ENCODE measurements at places on chromosomes 7 and 10.

GRCh38 chr7:77346441-77346840, 69.7 kb downstream of the GSAP start:
- no peak for DNase-seq

DNA sequence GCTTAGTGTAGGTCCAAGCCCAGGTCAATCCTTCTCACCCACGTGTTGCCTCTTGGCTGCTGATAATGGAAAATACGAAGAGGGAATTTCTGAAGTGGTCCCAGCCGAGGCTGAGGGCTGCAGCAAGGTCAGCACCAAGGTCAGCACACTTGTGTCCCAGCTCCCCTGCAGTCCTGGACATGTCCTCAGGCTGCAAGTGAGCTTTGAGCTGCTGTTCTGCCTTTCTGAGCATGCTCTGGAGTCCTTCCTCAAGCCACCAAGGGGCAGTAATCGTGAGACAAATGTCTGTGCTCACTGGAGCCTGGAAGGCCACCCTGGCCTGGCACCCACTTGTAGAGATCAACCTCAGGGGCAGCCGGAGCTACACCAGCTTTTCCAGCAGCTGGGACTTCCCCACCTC, 28.3 kb downstream of the DRGX start:
- no peak for DNase-seq

DNA sequence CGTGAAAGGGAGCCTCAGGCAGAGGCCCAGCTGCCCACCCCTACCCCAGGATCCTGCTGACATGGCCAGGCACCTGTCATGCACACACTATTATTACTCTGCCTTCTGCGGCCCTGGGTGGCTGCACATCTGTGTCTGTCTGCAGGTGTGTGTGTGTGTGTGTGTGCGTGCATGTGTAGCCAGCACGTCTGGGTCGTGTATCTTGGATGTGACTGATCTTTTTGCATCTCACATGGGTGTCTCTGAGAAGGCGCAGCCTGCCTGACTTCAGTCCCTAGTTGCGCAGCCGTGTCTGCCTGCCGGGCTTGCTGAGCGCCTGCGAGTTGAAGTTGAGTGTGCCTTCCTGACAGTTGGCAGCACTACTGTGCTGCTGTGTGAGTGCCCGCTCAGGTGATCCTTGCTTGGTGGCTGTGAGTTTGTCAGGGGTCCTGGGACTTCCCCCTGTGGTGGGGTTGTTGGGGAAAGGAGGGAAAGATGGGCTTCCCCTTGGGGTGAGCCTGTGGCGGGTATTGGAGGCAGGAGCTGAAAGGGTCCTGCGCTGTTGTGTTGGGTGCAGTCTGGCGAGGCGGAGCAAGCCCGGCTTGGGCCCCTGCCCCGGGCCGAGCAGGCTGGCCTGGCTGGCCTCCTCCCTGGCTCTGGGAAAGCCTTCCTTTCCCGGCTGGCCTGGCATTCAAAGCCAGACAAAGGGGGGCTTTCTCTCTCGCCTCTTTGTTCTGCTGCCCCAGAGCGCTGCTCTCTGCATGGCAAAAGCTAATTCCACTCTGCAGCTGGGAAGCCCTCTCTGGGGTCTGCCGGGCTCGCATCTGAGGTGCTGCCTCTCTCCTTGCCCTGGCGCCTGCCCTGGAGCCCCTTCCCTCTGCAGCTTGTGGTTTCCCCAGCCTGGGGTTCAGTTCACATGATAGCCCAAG, 4.9 kb downstream of the TRIM8 start:
- no peak for DNase-seq

GRCh38 chr7:112201411-112201810, 4.8 kb downstream of the DOCK4 start:
- peak; percentile 64 for DNase-seq

GRCh38 chr7:104700336-104700735, 313.7 kb upstream of the KMT2E start:
- no peak for DNase-seq

DNA sequence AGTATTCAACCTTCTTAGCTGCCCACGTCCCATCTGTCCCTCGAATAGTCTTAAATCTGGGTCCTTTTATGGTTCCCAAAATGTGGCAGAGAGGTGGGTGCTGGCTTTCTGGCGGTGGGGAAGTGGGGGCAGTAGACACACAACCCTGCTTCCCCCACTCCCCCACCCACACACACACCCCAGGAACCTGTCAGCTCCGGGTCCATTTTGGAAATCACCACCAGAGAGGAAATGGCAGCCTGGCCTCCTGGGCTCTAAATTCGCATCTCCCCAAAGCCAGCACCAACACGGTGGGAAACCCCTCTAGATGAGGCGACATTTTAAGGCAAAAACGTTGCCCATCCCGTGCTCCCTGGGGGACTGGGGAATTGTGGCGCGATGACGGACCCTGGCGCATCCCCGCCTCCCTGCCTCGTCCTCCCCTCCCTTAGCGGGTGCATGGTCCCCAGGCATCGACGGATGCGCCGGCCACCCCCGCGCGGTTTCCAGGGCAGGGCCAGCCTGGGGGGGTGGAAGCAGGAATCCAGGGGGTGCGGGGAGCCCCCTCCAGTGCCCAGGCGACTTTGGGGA, 702 bp downstream of the TMEM130 start:
- no peak for DNase-seq

- no peak for DNase-seq
Measured at GRCh38 chr7:68043546-68043945, 1046.9 kb downstream of the TYW1 start.

DNA sequence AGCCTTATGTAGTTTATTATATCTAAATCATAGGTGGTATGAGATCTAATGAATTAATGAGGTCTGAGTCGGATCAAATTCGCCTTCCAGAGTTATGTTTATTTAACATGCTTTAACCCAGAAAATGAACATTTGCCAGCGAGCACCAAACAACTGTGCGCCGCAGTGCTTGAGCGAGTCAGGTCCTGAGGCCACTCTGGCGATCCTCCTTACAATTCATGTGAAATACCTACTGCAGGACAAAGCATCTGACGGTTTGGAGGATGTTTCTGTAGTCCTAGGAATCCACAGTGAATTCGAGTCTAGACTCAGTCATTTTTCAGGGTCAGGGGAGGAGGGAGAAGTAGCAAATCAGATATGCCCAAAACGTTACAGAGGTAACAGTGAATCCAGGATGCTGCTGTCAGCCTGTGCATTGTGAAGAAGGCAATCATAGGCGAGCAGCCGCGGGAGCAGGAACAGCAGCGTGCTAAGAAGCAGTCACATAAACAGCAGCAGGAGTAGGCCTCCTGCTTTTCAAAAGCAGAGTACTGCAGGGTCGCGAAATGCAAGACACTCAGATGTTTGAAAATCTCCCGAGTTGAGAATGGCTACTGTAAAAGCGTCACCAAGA, 120.2 kb downstream of the CACNB2 start:
- DNase-seq, result no peak

DNA sequence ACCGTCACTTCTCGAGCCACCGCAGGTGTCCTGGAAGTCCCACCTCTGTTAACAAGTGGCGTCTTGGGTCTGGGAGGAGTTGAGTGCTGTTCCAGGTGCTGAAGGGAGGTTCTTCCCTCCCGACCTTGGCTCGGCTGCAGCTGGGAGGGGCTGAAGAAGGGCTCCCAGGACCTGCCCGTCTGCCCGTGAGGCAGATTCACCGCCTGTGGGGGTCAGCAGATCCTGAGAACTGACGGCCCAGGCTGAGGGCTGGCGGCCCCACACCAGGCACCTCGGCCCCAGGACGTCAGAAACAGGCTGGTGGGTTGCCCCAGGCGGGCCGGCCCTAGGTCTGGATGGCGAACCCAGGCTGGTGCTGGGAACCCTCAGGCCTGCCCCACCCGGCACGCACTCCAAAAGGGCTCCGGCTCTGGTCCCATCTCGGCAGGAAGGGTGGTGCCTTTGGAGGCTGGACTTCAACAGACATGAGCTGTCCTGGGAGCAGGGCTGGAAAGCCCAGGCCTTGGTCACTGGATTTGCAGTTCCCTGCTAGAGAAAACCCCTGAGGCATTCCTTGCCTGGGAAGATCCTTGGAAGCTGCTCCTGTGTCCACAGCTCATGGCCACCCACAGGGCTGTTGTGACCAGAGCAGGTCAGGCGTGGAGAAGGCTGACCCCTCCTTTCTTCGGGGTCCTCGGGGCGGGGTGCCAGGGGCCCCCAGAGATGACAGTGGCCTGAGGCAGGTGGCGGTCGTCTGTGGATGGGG, 42.6 kb upstream of the CFAP46 start:
- DNase-seq, result peak; percentile 4

DNA sequence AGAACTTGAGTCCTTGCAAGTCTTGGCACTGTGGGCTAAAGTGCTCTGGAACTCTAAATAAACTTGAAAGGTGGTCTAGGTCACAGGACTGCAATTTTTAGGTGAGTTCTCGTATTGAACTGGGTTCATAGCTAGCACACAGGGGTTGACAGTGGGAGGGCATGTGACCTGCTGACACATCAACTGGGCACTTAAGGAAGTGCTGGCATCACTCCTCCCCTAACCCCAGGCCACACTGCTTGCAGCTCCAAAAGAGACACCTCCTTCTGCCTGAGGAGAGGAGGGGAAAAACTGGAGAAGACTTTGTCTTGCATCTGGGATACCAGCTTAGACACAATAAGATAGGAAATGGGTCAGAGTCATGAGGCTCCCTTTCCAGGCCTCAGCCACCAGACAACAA, 38.0 kb upstream of the AASS start:
- no peak for DNase-seq

- DNase-seq, result peak; percentile 25
Measured at GRCh38 chr10:21969326-21970287, 33.9 kb downstream of the DNAJC1 start.

Data from PC-3 (cell line).